ENCODE measurements at places on chromosomes 1 and 21. TPM values are rescaled to one million over a fixed set of nuclear protein-coding genes. Genes with fewer than 3 reads are reported as not detected.

GRCh38 chr1:232183802-232184201 is 446.1 kb downstream of the SIPA1L2 start:
- no peak for DNase-seq

The C1orf185 gene
- total RNA-seq = not detected

- DNase-seq = no peak
These were observed 16.0 kb downstream of the ZBTB17 start for GRCh38 chr1:15959827-15960446.

DNA sequence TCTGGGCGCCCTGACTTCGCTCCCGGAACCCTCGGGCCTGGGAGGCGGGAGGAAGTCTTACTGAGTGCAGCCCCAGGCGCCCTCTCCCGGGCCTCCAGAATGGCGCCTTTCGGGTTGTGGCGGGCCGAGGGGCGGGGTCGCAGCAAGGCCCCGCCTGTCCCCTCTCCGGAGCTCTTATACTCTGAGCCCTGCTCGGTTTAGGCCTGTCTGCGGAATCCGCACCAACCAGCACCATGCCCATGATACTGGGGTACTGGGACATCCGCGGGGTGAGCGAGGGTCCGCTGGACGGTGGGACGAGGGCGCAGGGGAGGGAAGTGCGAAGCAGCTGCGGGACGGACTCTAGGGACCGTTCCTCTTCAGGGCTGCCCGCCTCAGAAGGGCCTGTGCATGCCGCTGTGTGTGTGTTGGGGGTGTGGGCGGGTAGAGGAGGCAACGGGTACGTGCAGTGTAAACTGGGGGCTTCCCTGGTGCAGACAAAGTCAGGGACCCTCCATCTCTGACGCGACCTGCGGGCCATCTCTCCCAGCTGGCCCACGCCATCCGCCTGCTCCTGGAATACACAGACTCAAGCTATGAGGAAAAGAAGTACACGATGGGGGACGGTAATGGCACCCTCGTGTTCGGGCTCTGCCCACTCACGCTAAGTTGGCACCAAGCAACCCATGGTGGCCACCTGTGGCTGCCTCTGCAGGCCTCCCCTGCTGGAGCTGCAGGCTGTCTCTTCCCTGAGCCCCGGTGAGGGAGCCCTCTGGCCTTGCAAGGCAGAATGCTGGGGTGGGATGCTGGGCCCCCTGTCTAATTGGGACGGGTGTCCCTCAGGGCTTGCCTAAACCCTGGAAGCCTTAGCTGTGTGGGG is at the start of gene GSTM1:
GSTM1 (plus strand) TSS at position 177 of the 859 bp plus-strand sequence; CDS start at position 234, 57 bp downstream.
- no peak for DNase-seq

- DNase-seq = no peak
These were observed 78.6 kb upstream of the SLC44A3 start for GRCh38 chr1:94741510-94741909.

DNA sequence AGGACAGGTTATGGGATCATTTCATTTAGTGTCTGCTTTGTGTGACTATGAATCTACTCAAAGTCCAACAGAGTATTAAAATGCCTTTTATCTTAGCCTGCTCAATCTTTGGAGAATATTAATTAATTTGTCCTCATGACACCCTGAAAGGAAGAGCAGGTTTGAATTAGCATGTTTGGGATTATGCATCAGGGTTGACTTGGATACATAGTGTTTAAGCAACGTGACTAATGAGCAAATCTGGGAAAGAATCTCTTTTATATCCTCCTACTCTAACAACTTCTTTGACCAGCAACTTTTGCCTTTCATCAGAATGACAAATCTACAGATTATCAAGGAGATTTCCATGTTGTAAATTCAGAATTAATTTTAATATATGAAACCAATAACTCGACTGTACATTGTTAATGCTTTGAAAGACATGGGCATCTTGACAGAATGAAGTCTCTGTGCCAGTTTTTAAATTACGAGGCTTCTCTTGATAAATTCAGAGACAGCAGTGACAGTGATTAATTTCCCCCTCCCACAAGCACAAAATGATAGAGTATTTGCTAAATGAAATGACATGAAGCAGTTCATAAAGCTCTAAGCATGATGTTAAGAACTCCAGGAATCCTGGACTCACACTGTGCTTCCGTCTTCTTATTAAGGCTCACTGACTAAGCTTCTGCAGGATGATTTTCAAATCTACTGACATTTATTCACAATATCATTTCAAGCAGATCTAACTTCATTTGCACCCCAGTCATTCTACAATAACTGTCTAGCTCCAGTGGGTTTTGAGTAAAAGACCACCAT is 156.5 kb downstream of the PCNX2 start:
- no peak for DNase-seq

DNA sequence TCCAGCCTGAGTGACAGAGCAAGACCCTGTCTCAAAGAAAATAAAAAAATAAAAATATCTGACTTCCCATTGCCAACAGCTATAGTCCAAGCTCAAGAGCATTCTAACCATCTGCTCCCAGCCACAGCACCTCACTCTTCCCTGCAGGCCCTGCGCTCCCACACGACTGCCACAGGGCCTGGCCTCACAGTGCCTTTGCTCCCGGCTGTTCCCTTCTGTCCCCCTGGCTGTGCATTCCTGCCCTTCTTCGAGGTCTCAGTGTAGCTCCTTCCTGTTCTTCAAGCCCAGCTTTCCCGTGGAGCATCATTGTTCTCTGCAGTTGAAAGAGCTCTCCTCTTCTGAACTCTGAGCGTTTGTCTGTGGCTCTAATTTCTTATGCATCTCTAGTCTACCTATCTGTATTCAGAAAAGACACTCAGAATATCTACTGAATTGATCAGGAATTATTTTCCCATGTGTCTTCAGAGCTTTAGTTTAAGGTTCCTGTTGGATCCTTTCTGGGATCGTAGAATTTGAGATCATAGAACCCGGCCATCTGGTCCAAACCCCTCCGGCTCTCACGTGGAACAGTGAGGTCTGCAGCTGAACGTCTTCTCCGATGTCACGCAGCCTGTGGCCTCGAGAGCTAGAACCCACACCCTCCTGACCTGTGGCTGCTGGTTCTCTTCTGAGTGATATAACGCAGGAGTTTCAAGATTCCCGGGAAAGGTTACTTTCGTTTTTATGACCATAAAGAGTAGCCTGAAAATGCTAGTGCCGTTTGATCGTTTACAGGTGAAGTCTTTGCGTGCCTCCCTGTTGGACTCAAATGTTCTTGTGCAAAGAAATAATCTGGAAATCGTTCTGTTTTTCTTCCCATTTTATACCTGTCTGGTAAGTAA is 54.4 kb downstream of the DOP1B start:
- no peak for DNase-seq

- DNase-seq = no peak
These were observed 3.9 kb upstream of the CD101 start for GRCh38 chr1:116997636-116998035.

The METTL18 gene
- 9.4 TPM for total RNA-seq

DNA sequence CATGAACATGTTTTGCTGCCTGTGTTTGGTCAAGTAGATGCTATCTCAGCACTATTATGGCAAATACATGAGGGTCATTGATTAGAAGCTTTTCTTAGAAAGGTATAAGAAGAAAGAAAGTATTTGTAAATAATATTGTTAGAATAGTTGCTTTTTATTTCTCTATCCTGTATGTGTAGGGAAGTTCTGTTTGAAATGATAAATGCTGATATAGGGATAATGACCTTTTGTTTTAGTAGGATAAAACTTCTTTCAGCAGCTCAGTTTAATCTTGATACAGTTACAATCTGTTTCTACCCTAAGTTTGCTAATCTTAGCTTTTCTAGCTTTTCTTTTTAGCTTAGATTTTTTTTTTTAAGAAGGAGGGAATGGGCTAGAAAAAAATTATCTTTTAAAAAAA is 63.3 kb downstream of the USP25 start:
- no peak for DNase-seq

- DNase-seq = no peak
These were observed 7.4 kb upstream of the ATP2B4 start for GRCh38 chr1:203619091-203619780.

- no peak for DNase-seq
These were observed 74.3 kb upstream of the ADAR start for GRCh38 chr1:154682254-154682653.

The OR2G6 gene
- not detected for total RNA-seq

DNA sequence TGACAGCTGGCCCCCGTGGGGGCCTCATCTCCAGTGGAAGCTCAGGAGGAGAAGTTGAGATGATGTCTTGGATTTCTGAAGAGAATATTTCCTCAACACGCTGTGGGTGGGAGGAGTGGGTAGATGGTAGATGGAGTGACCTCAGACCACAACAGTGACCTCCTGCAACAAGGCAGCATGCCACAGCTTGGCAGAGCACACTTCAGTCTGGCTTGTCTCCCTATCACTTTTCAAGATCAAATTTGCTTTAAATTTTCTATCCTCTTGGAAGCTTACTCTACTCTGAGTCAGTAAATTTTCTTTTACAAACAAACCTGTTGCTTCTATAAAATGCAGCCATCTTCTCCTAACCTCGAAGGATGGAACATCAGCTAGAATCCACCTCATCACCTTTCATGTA is 59.7 kb downstream of the NTPCR start:
- DNase-seq = no peak

DNA sequence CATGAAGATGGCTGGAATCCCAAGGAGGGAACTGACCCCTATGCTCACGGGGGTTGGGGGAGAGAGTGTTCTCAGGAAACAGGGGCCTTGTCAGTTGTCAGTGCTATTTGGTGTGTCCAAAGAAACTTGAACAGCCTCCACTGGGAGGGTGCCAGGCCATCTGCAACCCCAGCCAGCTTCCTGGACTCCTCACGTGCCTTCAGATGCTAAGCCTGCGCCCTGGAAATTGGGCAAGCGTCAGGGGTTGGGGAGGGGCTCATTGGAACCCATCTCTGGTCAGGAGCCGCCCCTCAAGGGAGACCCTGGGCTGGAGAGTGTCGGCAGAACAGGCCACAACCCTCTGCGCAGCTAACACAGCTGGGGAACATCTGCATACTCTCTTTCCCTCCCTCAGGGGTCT is 13.1 kb upstream of the LHX4 start:
- DNase-seq = no peak

The APH1A gene
- 136 TPM for total RNA-seq

- no peak for DNase-seq
These were observed 1102.8 kb downstream of the BRINP3 start for GRCh38 chr1:189374816-189375215.

Data from epithelial cell of proximal tubule (primary cell).